ENCODE measurements at places on chromosomes 1 and 21.

DNA sequence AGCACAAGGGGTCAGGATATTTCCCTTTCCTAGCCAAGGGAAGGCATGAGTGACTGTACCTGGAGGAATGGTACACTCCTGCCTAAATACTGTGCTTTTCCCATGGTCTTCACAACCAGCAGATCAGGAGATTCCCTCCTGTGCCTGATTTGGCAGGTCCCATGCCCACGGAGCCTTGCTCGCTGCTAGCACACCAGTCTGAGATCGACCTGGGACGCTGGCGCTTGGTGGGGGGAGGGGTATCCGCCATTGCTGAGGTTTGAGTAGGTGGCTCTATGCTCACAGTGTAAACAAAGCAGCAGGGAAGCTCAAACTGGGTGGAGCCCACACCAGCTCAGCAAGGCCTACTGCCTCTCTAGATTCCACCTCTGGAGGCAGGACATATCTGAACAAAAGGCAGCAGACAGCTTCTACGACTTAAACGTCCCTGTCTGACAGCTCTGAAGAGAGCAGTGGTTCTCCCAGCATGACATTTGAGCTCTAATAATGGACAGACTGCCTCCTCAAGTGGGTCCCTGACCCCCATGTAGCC, 486.0 kb upstream of the CHRM3 start:
- DNase-seq: no peak

DNA sequence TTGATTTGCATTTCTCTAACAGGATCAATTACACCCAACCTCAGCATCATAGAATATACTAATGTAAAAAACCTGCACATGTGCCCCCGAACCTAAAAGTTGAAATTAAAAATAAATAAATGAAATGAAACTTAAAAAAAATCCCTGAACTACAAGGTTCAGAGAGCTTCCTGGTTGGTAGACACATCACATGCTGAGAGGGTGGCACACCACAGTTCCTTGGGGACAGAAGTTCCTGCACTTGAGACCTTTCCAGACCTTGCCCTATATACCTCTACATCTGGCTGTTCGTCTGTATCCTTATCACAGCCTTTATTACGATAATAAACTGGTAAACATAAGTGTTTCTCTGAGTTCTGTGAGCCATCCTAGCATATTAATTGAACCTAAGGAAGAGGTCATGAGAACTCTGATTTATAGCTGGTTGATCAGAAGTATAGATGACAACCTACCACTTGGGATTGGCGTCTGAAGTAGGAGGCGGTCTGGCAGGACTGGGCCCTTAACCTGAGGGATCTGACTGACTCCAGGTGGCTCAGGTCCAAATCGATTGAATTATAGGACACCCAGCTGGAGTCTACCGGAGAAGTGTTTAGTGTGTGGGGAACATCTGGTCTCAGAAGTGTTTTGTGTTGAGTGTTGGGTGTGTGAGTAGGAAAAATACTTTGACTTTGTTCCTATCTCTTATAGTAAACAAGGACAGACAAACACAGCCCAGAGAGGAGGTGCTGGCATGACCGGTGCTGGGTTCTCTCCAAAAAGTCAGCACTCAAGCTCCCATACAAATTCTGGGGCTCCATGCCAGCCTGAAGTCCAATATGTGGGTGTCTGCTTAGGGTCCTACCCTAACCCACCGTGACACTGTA, 19.0 kb downstream of the C1orf115 start:
- no peak for DNase-seq

DNA sequence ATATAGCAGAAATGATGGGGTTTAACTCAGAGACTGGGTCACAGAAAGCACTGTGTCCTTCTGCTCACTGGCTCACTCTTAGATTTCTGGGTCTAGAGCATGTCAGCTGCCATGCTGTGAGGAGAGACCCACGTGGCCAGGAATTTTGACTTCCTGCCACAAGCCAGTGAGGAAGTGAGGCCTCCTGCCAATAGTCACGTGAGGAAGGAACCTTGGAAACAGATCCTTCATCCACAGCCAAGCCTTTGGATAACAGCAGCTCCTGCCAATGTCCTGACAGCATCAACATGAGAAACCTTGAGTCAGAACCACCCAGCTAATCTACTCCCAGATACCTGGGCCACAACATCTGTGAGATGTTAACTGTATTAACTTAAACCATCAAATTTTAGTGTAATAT, 114.5 kb upstream of the PLPPR5 start:
- no peak for DNase-seq

- no peak for DNase-seq
Measured at GRCh38 chr1:30929135-30929889, 20.8 kb upstream of the SDC3 start.

GRCh38 chr1:24946861-24947658, 17.0 kb upstream of the RUNX3 start:
- no peak for DNase-seq

DNA sequence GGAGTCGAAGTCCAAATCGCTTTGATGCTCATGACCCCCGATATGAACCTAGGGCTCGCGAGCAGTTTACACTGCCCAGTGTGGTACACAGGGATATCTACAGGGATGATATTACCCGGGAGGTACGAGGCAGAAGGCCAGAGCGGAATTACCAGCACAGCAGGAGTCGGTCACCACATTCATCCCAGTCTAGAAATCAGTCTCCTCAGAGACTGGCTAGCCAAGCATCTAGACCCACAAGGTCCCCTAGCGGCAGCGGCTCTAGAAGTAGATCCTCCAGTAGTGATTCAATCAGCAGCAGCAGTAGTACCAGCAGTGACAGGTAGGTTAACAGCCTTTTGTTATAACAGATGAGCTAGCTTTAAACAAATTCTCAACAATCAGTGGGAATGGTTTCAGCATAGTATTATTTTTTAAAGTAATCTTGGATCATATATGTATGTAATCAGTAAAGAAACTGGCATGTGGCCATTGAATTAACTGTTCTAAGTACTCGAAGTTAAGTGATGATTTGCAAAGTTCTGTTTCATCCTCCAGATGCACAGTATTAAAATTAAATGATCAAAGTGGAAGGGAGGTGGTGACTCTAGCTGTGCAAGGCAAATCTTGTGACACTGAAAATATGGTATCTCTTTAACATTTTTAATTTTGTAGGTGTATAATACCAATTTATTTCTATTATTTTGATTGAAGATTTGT, 29.0 kb downstream of the SPEN start:
- DNase-seq: no peak

- DNase-seq: no peak
Measured at GRCh38 chr21:34343347-34343746, 20.5 kb upstream of the KCNE2 start.

- no peak for DNase-seq
Measured at GRCh38 chr1:185488808-185489207, 171.8 kb upstream of the IVNS1ABP start.

DNA sequence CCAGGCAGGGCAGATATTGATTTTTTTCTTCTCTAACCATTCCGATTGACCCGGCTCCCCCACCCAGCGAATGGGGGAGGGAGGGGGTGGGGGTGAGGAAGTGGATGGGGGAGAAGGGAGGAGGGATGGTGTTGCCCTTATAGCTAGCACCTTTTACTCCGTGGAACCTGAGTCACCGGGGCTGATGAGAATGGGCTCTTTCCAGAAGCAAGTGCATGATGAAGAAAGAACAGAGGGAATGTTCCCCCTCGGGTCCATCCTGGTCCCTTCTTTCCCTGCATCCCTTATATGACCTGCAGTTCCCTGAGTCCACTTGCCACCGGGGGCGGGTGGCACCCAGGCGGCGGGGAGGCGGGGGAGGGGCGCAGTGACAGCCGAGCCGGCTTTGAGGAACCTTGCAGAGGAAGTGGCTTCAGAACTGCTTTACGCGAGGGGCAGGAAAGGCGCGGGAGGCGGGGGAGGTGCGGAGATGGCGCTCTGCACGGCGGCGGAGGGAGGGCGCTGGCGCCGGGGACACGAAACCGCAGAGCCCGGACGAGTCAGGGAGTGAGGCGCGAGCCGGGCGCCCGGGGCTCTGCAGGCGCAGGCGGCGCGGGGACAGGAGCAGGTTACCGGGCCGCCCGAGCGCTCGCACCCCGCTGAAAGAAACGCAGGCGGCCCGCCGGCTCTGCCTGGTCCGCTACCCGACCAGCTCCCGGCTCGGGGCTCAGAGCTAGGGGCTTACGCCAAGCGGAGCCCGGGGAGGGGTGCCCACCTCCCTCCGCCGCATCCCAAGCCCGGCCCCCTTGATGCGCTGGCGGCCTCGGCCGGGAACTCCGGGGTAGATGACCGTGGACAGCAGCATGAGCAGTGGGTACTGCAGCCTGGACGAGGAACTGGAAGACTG, 49.7 kb downstream of the RASSF5 start:
- no peak for DNase-seq

- no peak for DNase-seq
Measured at GRCh38 chr21:33388188-33388587, 15.0 kb upstream of the IFNGR2 start.

- DNase-seq: no peak
Measured at GRCh38 chr1:223227486-223228196, 84.6 kb upstream of the TLR5 start.

DNA sequence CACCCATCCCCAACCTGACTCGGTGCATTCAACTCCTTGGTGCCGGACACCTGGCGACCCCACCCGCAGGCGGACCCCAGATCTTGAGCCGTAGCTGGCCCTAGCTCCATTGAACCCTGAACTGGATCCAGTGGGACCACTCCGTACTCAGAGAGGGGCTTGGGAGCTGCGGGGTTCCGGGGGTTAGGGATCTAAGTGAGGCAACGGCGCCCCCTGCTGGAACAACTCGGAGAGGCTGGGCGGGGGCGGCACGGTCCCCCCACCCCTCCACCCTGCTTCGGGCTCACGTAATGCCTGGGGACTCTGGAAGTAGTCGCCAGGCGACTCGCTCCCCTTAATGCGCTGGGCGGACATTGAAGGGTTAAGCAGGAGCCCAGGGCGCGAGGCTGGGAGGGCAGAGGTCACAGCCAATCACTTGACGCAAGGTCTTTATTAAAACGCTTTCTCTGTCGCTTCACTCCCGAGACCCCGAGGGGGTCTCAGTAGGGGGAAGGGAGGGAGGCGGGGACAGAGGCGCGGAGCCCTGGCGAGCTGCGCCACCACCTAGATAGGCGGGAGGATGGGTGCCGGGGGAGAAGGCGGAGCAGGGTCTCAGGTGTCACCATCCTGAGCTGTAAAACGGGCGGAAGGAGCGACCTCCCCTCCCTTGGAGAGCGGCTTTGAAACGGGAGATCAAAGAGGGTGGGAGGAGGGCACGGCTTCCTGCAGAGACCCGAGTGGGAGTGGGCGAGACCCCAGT, 704 bp upstream of the CRABP2 start:
- DNase-seq: no peak

GRCh38 chr1:82991569-82991968, 1007.4 kb downstream of the TTLL7 start:
- DNase-seq: no peak

DNA sequence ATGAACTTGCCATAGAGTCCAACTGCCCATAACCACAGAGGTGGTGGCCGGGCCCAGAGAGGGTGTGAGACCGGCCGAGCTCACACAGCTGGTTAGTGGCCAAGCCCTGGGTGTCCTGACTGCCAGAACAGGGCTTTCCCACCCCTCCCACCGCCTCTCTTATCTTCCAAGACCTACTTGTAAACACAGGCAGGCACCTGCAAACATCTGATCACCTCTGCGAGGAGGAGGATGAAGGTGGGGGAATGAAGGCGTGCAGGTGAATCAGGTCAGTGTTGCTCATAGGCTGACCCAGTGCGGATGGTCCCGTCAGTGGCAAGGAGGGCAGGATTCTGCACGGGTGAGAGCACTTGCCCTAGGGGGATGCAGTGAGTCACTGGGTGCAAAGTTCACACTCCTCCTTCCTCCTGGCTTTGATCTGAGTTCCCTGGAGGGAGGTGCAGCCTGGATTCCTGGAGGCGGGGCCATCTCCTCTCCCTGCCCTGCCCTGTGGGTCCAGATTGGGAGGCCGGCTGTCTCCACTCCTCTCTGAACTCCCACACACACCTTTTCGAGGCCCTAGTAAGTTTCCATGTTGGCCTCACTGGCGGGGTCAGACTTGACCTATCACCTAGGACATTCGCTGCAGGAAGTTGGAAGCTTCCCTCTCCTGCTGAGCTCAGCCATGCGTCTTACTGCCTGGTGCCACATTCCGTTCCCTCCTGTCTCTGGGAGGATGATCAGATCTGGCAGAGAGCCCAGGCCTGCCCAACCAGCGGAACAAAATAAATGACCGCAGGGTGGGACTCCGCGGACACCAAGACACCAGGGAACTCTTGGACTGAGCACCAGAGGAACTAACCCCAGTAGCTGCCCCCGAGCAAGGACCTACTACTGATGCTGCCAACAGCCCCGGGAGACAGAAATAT, 7.3 kb downstream of the UQCRHL start:
- peak; percentile 90 for DNase-seq

GRCh38 chr1:161082996-161083747, 6.2 kb downstream of the NECTIN4 start:
- DNase-seq: peak; percentile 83

- DNase-seq: no peak
Measured at GRCh38 chr1:167913895-167914496, at the start of gene ADCY10. TSS of gene ADCY10 (minus strand) at chr1:167914134. CDS start at chr1:167905140, 8,994 bp downstream.

DNA sequence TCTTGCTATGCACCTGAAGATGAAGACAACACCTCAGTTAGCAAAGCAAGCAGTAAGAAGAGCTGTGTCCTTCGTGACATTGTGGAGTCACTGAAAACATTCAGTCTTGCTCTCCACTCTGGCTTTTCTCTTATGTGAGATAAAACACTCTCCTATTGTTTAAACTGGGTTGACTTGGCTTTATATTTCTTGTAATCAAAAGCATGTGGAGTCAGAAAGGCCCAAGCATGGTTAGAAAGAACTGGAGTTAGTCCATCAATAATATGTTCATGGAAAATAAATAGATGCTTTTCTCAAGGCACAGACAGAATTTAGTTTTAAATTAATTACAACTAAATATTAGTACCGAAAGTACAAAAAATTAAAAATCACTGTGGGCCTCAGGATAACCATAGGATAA, 61.7 kb downstream of the UBE2U start:
- no peak for DNase-seq

DNA sequence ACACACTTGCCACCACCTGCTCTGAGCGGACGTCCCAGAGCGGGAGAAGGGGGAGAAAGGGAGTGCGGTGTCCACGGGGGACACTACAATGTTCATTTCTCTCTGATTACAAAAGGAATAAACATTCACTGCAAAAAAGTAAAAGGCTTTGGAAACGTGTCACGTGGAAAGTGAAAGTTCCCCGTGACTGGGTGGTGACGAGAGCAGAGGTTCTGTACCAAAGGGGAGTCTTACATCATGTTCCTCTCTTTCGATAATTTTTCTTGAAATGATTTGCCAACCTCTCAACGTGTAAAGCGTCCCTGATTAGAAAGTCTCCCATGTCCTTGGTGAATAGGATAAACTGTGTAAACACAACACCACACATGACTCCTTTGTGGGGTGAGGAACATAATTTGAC, 22.0 kb upstream of the PRDM15 start:
- DNase-seq: no peak

GRCh38 chr1:150511551-150511950, 3.6 kb downstream of the ECM1 start:
- no peak for DNase-seq

DNA sequence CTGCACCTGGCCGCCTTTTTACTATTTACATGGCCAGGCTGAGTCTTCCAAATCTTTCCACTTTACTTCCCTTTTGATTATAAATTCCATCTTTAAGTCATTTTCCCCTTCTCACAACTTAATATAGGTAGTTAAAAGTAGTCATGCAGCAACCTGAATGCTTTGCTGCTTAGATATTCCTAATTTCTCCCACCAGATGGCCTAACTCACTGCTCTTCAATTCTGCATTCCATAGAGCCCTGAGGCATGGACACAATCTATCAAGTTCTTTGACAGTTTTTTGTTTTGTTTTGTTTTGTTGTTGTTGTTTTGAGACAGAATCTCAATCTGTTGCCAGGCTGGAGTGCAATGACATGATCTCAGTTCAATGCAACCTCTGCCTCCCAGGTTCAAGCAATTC, 21.7 kb upstream of the FAAH start:
- DNase-seq: no peak
